ENCODE measurements at places on chromosomes 5 and 9.
A peak's percentile ranks its signal among the peaks of the same experiment; 100 is the strongest.

- peak; percentile 79 for DNase-seq
Measured at GRCh38 chr5:176788941-176789872, 21.2 kb upstream of the UNC5A start.

DNA sequence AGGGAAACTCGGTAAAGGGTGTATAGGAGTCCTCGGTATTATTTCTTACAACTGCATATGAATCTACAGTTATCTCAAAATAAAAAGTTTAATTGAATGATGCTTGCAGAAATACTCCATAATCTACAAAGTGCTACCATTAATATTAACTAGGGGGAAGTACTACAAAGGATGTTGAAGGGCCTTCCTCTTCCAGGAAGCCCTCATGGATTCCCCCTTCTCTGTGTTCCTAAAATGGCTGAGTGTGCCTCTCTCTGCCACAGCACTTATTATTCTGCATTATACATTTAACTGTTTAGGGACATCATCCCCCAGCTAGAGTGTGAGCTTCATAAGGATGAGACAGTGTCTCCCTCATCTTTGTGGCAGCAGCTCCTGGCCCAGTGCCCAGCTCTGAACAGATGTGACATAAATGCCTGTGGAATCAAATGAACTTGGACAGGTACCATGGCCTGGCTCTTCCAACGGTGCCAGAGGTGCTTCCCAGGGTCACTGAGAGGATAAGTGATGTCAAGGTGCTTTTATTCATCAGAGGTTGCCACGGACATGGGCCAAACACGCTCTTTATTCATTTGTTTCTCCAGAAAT is 99.5 kb downstream of the PAX5 start:
- DNase-seq: no peak

- no peak for DNase-seq
Measured at GRCh38 chr9:75707191-75707590, 183.3 kb upstream of the PCSK5 start.

DNA sequence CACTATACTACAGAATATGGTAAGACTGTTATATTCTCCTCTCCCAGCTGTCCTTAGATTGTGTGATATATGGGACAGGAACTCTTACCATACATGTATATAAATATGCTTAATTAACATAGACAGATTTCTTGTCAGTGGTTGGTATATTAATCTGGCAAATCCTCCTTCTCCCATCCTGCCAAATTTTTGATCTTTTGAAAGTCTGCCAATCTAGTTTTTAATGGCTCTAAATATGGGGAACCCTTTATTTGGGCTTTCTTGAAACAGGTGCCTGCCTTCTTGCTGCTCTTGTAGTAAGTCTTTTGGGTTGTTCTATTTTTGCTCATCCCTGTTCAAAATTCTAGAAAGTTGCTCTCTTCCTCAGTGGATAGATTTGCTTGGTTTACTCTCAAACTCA is 63.5 kb downstream of the SPATA31D1 start:
- no peak for DNase-seq

- DNase-seq: peak; percentile 33
Measured at GRCh38 chr5:155264809-155265208, 251.3 kb downstream of the KIF4B start.

GRCh38 chr5:175377816-175378215 is 66.2 kb downstream of the DRD1 start:
- DNase-seq: no peak

DNA sequence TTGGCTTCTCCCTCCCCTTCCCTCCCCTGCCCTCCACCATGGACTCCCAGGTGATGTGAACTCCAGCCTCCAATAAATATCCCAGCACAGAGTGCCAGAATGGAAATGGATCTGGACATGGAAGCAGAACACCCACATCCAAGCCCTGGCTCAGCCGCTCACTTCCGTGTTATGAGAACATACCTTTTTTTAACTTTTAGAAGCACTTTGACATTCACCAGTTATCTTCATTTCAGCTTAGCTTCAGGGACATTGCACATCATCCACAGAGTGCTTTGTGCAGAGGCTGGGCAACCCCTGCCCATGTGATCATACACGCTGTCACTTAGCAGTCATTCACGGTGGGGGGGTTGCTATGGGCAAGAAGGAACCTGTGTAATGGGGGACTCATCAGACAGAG is 9.1 kb downstream of the AFAP1L1 start:
- no peak for DNase-seq

DNA sequence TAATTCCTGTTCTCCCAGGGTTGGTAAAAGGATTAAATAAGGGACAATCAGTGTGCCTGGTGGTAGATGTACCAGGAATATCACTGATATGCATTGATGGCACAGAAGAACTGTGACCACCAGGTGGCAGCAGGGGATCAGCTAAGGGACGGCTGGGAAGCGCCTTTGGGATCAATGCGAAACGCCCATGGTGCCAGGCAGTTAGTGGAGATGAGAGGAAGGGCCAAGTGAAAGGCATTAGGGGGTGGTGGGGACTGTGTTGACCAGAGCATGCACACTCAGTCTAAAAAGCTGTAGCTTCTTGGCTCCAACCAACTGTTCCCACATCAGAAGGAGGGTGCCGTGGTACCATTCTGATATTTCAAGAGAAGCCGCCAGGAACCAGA is 55.6 kb downstream of the ARHGEF37 start:
- DNase-seq: peak; percentile 82

- DNase-seq: no peak
Measured at GRCh38 chr5:140318792-140319191, 15.9 kb upstream of the PFDN1 start.

GRCh38 chr9:110588296-110588695 is 8.8 kb upstream of the SVEP1 start:
- no peak for DNase-seq

- peak; percentile 39 for DNase-seq
Measured at GRCh38 chr9:127875306-127875966, 2.0 kb downstream of the AK1 start.

DNA sequence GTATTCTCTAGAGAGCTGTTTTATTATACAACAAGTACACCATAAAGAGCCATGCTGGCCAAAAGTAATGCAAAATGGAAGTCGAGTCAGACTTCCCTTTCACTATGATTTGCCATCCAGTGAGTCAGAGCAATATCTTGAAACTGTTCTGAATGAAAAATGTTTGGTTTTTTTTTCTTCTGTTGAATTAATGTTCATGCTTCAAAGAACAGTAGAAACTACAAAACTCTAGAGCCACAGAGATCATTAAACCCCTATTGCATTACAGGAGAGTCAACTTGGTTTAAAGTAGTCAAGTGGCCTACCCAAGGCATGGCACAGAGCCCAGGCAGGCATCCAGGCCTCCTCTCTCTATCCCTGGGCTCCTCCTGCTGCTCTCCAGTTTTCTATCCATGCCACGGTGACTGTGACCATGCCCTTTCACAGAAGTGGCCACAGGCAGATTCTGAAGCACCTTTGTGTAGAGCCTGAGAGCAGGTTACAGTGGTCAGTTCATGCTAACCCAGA is 358.9 kb downstream of the DEPDC1B start:
- no peak for DNase-seq

GRCh38 chr9:114804505-114804904 is 1.3 kb downstream of the TNFSF15 start:
- DNase-seq: no peak

- DNase-seq: no peak
Measured at GRCh38 chr5:178869577-178869976, 9.8 kb downstream of the ZNF354B start.

DNA sequence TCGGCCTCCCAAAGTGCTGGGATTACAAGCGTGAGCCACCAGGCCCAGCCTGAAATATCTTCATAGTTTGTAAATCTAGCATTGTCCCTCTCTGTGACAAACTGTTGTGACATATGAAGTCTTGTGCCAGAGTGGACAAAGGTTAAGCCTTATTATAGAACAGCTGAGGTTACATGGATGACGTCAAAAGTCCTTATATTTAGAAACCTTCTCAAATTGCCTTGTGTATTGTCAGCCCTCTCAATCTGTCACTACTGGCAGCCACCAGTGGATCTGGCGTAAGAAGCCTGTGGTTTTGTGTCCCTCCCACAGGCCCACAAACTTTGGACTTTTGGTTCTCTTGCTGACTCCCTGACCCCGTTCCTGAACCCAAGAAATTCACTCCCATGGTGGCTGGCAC is 79.4 kb upstream of the CCDC112 start:
- no peak for DNase-seq

GRCh38 chr9:81389569-81389993 is 299.8 kb downstream of the TLE1 start:
- no peak for DNase-seq

DNA sequence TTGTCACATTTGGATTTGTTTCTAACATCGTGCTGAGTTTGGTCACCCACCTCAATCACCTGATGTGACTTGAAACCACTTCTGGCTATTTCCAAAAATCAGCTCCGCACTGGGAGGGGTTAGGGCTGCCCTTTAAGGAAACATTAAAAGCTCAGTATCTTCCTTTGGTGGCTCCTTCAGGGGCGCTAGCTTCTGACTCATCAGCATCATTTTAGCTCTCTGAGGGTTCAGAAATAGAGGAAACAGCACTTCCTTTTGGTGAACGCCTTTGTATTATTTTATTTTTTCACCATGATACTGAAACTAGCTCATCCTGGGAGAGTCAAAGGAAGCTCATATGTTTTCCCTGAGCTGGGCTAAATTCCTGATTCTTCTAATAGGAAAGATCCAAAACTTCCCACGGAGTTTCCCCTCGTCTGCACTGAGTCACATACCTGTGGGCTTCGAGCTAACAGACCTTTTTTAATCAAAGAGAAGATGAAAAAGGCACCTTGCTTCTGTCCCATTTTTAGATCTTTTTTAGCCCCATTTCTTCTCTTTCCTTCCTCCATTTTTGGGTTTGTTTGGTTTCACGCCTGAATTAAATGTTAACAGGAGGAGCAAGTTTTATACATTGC is 48.2 kb downstream of the ROPN1L start:
- DNase-seq: no peak

GRCh38 chr5:137215261-137215660 is 283.9 kb downstream of the SPOCK1 start:
- no peak for DNase-seq

- no peak for DNase-seq
Measured at GRCh38 chr5:58431832-58432231, 28.1 kb downstream of the PLK2 start.

- peak; percentile 22 for DNase-seq
Measured at GRCh38 chr9:38343552-38343951, 49.0 kb upstream of the ALDH1B1 start.

DNA sequence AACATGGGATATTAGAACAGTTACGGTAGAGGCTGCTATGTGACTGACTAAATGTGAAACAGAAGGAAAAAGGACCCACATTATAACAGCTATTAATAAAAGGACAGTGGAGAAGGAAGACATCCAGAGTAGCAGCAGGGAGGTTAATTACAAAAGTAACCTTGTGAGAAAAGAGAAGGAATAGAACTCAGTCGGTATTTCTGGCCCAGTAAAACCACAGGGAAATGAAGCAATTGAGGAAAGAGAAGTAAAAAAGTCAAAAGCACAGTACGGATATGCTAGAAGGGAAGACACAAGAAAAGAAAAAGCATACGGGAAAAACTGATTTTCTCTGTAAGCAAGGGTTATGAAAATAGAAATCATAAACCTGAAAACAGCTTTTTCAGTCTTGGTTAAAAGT is 164.7 kb downstream of the RFX3 start:
- DNase-seq: no peak

DNA sequence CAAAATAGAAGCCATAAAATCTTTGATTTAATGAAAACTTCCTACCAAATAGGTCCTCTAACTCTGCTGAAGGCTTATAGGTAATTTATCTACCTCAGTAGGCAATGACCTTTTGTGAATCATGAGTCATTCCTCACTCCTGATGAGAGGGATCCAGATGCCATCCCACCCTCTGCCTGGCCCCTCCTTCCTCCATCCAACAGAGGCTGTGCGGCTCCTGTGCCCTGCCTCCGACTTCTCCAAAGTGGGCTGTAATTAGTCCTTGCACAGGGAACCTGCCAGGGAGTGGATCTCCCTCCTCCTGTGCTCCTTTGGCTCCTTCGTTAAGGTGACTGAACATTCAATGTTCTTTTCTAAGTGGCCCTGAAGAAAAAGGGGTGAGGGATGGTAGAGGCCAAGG is 213.9 kb upstream of the TBCA start:
- peak; percentile 83 for DNase-seq

DNA sequence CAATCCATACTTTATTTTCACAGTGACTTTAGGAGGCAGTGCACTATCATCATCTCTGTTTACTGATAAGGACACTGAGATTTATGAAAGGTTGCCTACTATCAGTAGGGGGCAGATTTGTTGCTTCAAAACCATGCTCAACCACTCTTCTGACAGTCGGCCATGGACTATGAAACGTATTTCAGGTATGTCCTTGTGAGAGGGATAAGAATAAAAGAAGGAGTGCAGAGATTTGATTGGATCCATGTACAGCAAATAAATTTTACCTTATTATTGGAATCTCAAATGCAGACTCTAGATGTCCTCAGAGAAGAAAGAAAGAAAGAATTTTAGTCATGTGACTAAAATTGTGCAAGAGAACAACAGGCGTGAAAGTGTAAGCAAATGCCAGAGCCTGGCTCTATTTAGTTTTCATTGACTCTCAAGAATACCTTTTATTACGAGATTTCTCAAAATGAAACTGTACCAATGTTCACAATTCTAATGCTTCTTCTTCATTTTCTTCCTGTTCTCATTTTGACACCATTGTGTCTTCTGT is 296.6 kb upstream of the RASA1 start:
- DNase-seq: no peak

DNA sequence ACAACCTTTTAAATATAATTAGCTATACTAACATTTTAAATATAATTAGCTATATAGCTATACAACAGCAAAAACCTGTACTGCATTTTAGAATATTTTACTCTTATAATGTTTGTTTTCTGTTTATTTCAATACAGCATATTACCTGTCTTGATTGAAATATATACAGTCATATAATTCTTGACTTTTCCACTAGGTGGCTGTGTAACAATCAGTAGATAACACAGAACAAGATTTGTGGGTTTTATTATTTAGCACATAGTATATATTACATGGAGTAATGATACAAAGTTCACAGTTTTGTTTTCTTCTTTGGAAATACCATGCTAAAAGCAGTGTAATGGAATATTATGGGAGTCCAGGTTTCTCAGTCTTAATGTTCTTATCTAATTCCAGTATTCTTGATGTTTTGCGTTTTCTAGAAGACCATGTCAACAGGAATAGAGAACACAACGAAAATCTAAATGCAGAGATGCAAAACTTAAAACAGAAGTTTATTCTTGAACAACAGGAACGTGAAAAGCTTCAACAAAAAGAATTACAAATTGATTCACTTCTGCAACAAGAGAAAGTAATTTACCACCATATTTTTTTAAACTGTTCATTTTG is 13.3 kb downstream of the HMMR start:
- DNase-seq: no peak

- DNase-seq: peak; percentile 75
Measured at GRCh38 chr9:134320126-134320867, 6.0 kb upstream of the RXRA start.
